ENCODE measurements at places on chromosomes 12 and 14.

DNA sequence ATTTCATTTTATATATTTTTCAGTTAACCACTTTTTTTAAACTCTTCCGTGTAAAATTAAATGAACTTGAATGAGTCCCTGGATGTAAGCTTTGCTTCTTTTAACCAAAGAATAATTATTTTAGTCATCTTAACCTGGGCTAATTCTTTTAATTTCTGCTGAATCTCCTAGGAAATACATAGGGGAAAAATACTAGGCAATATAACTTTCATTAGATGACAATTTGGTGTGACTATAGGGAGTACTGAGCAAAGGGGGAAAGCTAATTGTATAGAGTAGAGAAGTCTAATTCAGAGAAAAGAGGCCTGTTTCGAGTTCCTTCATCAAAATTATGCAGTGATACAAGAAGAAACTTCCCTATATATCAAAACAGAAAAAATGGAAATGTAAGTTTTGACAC lies 388.1 kb downstream of the NOVA1 start:
- no peak for DNase-seq

DNA sequence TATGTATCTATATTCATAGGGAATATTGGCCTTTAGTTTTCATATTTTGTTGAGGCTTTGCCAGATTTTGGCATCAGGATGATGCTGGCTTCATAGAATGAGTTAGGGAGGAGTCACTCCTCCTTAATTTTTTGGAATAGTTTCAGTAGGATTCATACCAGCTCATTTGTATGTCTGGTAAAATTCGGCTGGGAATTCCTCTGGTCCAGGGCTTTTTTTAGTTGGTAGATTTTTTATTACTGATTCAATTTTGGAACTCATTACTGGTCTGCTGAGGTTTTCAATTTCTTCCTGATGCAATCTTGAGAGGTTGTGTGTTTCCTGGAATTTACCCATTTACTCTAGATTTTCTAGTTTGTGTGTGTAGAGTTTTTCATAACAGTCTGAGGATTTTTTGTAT lies 175.2 kb downstream of the EPS8 start:
- DNase-seq = no peak

DNA sequence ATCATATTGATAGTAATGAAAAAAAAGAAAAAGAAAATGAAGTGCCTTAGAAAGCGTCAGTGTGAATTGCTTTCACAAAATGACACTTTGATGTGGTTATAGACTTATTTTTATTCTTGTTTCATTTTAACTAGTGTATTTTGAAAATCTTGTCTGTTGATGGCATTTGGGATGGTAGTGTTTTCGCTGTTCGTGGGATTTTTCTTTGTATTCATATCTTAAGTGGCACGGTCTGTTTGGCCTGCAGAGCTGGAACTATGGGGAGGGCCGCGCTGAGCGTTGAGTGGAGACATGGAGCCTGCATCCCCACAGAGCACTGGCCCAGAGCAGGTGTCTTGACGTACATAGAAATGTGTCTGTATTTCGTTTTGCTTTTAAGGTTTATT lies 61.6 kb downstream of the WDR20 start:
- DNase-seq = no peak

DNA sequence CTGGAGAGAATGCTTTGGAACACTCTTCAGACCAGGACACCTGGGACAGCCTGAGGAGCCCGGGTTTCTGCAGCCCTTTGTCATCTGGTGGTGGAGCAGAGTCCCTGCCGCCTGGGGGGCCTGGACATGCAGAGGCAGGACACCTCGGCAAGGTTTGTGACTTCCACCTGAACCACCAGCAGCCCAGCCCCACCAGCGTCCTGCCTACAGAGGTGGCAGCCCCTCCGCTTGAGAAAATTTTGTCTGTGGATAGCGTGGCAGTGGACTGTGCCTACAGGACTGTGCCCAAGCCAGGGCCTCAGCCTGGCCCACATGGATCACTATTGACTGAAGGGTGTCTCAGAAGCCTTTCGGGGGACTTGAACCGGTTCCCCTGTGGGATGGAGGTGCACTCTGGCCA lies 21.1 kb downstream of the CINP start:
- no peak for DNase-seq

GRCh38 chr14:61050417-61050816 lies 69.4 kb downstream of the SLC38A6 start:
- no peak for DNase-seq

DNA sequence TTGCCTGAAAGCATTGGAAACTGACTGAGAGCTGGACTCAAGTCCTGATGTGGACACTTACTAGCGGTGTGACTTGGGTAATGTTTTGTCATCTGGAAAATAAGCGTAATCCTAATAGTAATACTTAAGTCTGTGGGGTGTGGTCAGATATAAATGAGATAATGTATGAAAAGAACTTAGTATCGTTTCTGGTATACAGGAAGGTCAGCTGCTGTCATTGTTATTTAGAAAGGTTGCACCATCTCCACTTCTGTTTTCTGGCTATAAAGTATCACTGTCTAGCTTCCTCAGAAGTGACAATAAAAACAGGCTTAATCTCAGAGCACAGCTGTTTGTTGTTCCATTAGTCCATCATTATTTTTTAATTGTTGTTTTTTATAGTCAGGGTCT lies 34.1 kb upstream of the TUBA1C start:
- no peak for DNase-seq

GRCh38 chr12:53365245-53365904 lies 14.6 kb upstream of the SP1 start:
- DNase-seq = no peak

DNA sequence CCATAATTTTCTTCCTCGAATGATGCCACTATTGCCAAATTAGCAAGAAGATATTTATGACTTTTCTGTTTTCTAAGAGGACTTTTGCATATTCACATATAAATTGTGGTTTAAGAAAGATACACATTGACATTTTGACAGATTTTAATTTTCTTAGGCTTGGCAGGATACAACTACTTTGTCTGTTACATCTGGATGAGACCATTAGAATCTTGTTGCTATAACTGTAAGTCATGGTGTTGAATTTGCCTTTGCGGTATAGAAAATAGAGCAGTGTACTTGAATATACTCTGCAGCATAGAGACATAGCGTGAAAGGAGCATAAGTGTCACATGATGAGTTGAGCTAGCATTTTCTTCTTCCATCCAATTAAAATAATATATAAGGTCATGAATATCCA lies 169.3 kb downstream of the FUT8 start:
- no peak for DNase-seq

DNA sequence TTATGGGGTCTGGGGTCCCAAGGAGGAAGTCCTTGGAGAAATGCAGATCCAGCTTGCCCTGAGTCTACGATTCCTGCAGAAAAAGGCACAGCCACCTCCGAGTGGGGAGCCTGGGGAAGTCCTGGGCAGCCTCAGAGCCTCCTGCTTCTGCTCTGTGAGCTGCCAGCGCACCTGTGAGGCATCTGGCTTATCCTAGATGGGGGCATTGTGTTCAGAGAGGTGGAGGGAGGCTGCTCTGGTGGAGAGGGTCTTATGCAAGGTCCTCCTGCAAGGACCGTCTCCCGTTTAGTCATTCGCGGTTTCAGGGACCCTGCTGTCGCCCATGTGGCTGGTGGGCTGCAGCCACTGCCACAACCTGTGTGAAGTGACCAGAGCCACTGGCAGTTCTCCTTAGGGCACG lies 53.0 kb upstream of the PRMT8 start:
- no peak for DNase-seq

DNA sequence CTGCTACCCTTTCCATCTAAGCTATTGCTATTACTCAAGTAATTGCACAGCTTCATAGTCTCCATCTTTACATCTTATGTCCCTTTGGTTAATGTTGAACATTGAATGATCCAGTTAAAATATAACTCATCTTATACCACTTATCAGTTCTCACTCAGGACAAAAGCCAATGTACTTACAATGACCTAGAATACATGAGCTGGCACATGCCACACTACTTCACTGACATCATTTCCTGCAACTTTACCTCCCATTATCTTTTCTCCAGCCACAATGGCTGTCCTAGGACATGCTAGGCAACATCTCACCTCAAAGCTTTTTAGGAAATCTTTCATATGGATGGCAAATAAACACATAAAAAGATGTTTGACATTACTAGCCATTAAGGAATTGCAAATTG lies 309.2 kb downstream of the FOXG1 start:
- DNase-seq = no peak

DNA sequence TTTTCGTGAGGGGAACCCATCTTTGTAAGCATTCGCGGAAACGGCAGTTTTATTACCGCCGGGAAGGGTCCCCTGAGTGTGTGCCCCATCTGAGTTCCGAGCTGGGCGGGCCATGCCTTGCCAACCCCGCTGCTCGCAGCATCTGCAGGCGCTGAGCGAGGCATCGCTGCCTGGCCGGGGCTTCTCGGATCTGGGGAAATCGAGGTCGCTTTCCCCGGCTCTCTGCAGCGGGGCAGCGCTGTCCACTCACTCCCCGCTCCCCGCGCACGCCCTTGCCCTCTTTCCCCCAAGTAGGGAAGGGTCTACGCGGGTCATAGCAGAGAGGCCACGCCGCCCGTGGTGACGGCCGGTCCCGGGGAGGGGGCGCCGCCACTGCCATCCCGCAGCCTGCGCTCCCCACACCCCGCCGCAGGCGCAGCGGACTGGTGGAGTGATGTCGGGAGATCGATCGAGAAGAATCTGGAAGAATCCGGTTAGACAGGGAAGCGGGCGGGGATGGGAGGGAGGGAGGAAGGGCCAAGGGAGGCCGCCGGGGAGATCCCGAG lies 507 bp upstream of the FKBP4 start:
- peak; percentile 22 for DNase-seq

DNA sequence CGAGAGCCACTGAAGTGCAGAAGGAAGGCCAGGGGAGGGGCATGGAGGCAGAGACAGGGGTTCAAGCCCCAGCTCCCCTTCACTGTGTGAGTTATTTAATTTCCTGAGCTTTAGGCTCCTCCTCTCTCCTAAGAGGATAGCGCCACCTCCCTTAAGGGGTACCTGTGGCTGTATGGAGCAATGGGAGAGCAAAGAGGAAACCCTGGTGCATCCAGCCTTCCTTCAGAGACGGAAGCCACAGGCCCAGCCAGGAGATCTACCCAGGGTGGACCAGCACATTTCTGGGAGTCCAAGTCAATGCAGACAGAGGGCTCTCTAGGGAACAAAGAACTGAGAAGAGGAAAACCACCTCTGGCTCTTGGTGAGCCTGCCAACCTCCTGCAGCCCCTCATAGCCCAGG lies 90.3 kb downstream of the ZFP36L1 start:
- DNase-seq = no peak

GRCh38 chr14:68696266-68696665 lies 96.6 kb downstream of the ZFP36L1 start:
- no peak for DNase-seq

- DNase-seq = no peak
Measured at GRCh38 chr12:93273834-93274564, 103.7 kb upstream of the NUDT4 start.

- DNase-seq = no peak
Measured at GRCh38 chr14:96205059-96205977, 679 bp downstream of the BDKRB2 start.

DNA sequence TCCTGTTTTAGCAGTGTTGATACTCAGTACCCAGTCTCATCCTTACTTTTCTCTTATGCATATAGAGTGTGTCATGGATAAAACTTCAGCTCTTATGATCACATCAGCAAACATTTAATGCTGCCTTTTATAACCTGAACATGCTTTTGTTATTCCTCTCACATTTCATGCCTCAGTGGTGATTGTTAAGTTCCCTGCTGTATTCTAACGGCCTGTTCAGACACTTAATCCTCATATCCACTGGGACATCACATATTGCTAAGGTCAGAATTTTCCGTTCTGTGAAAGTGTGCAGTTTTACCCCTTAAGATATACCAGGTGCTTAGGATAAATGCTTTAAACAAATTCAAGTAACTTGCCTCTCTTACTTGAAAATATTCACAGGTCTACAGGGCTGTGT lies 268.7 kb upstream of the SEL1L start:
- no peak for DNase-seq

GRCh38 chr12:131139363-131140068 lies 185.8 kb downstream of the ADGRD1 start:
- DNase-seq = no peak

Measured in stimulated activated CD4-positive, alpha-beta T cell treated with anti-CD3 and anti-CD28 coated beads, Interleukin-2, amount 100 ng/mL, for 48 hours (primary cell).